Activated CD4-positive, alpha-beta T cell treated with anti-CD3 and anti-CD28 coated beads, Interleukin-2, amount 50 U/mL, for 48 hours (primary cell): ENCODE measurements at places on chromosomes 6 and 20.

- peak; percentile 40 for DNase-seq
These were observed 81.4 kb downstream of the JARID2 start for GRCh38 chr6:15327271-15327670.

DNA sequence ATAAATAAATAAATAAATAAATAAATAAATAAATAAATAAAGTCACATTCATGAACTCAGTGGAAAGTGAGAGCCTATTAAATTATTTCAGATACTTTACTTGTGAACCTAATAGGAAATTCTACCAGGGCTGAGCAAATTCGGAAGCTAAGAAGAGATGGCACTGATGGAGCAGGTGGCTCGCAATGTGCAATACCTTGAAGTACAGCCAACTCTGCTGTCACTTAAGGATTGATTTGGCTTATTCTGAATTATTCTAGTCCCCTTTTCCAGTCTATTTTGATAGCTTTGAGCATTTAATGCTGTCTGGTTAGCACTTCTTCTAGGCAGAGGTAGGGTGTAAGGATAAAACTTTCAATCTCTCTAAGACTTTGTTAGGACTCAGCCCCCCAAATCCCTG, 395.8 kb upstream of the PLCB4 start:
- DNase-seq, result no peak

GRCh38 chr6:136069119-136069518, 181.0 kb downstream of the MTFR2 start:
- DNase-seq, result no peak

DNA sequence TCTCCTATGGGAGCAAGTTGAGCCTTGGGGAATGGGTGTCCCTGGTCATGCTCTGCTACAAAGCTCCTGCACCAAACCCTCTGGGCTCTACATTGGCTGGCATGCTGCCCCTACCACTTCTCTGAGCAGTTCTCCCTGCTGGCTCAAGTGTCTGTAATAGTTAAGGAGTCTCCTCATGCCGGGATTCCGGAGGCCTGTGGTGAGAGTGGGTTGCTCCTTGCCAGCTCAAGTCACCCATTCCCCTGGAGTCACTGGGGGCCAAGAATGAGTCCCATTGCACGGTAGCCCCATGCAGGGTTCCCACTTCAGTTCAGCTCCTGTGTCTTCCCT, 173.9 kb downstream of the PRDM13 start:
- no peak for DNase-seq

GRCh38 chr6:106513808-106514582, 115.3 kb downstream of the RTN4IP1 start:
- DNase-seq, result no peak

- DNase-seq, result peak; percentile 69
These were observed at the start of gene TSHZ2 for GRCh38 chr20:52972190-52972937. Gene TSHZ2 (plus strand): TSS chr20:52972358. CDS start chr20:52973294, 936 bp downstream.
